ENCODE measurements at places on chromosomes 6 and 20.
A peak's percentile ranks its signal among the peaks of the same experiment; 100 is the strongest.

- DNase-seq = no peak
Observed at GRCh38 chr20:48799328-48800105, 28.3 kb downstream of the PREX1 start.

- no peak for DNase-seq
Observed at GRCh38 chr6:116019428-116019827, 41.3 kb downstream of the FRK start.

DNA sequence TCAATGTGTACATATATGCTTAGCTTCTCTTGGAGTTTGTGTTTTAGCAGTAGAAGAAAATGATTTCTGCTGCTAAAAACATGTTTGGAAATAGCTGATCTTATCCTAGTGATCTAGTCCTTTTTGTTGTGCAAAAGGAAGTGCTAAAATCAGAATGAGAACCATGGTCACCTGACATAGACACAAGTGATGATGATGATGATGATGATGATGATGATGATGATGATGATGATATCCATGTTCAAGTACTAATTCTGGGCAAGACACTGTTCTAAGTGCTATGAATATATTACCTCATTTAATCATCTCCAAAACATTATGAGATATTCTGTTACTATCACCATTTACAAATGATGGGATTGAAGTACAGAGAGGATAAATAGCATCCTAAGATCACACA, 79.8 kb downstream of the ANKEF1 start:
- no peak for DNase-seq

DNA sequence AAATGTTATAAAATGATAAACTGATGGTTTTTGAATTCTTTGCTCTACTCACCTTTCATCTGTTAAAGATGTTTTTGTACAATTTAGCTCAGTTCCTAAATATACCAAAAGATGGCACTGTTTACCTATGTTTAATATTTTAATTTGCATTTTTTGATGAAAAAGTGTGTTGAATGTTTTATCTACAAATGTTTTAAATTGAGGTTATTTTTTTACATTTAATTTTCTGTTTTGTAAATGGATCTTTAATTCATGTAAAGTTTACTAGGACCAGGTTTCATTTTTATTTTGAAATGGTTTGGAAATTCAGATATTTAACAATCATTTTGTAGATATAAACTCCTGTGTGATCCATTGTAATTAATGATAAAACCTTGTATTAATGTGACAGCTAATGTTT, 30.0 kb downstream of the CDKAL1 start:
- peak; percentile 23 for DNase-seq

GRCh38 chr20:63976980-63977738, 2.3 kb downstream of the SAMD10 start:
- no peak for DNase-seq
